ENCODE measurements at places on chromosomes 3 and 15. TPM values are rescaled to one million over a fixed set of nuclear protein-coding genes. Genes with fewer than 3 reads are reported as not detected.

The XCR1 gene
- not detected for total RNA-seq

The ECE2 gene
- not detected for total RNA-seq

The CSPG5 gene
- 3.1 TPM for total RNA-seq

The EPHB3 gene
- total RNA-seq, result 32.7 TPM

The ARNT2 gene
- 7.5 TPM for total RNA-seq

The TMEM45A gene
- 8.1 TPM for total RNA-seq

- no peak overlapping the region for H3K27ac ChIP-seq
- no peaks in the 10 kb centered on the region for H3K4me1 ChIP-seq
- H3K36me3 ChIP-seq, result no peaks in the 10 kb centered on the region
- peak; percentile 82 for DNase-seq
- H3K4me3 ChIP-seq, result no peak overlapping the region
These were observed 27.5 kb upstream of the CFAP161 start for GRCh38 chr15:81106560-81106959.

DNA sequence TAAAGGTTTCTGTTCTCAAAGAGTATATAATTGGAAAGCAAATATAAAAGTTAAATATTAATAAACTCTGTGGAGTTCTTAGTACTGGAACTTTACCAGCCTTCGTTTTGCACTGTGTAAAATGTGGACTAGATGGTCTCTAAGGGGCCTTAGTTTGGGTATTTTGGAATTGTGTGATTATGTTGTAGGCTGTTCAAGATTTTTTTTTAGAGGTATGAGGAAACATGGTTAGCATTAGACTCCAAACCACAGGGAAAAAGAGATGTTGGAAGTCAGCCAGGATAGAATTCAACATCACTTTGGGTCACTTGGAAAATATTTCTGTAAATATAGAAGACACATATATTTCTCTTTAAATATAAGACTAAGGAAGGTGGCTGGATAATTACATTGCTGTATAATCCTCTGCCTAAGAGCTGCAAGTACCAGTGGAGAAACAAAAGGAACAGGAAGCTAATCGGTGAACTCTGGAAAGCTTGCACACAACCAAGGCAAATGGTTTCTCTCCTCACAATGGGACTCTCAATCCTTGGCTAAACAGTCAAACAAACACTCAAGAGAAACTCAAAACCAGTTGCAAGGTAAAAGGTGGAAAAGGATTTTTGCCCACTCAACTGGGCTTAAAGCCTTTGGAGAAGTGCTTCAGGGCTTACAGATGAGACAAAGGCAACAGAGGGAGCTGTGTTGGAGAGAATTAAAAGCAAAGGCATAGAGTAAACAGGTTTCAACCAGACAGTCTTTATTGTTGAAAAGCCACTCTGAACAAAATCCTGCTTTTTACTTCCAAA is 141.7 kb downstream of the NR1D2 start:
- no peaks in the 10 kb centered on the region for H3K27me3 ChIP-seq
- no peak for DNase-seq
- no peak overlapping the region for H3K4me3 ChIP-seq
- H3K27ac ChIP-seq, result peak overlapping the region; percentile 24

DNA sequence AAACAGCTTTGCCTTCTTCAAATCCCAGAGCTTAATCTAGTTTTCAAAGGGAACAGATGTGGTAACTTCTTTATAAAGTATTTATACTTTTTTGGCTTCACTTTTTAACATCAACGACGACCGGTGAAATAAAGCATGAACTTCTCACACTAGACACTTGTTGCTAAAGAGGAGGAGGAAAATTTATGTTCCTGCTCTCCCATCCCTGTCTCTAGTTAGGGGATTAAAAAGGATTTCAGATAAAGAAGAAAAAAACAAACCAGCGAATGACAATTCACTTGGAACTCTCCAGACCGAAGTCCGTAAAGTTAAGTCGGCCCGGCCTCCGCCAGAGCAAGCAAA is 672 bp downstream of the NEDD4 start:
- H3K4me1 ChIP-seq, result peaks cover 8% of the 10 kb centered on the region
- DNase-seq, result no peak
- H3K36me3 ChIP-seq, result no peaks in the 10 kb centered on the region
- peak overlapping the region; percentile 85 for H3K4me3 ChIP-seq
- H3K27me3 ChIP-seq, result peaks cover 22% of the 10 kb centered on the region
- no peak overlapping the region for H3K27ac ChIP-seq

GRCh38 chr3:8575364-8576104 is 69.1 kb downstream of the SSUH2 start:
- no peaks in the 10 kb centered on the region for H3K4me1 ChIP-seq
- H3K27me3 ChIP-seq, result no peaks in the 10 kb centered on the region
- peaks cover 55% of the 10 kb centered on the region for H3K36me3 ChIP-seq

DNA sequence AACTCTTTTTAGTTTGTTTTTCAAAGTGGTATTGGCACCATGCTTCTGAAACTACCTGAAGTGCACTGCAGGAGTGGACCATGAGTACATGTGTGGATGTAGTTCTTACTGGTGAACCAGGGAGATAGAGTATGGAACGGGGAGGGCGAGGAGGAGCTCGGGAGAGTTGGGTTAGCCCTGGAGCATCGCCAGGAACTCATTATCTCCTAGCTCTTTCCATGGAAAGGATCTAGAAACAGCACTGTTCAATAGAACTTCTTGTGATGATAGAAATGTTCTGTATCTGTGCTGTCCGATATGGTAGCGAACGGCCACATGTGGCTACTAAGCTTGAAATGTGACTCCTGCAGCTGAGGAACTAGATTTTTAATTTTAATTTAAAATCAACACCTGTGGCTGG is 47.3 kb downstream of the VGLL4 start:
- H3K27me3 ChIP-seq, result no peaks in the 10 kb centered on the region
- peaks cover 30% of the 10 kb centered on the region for H3K4me1 ChIP-seq
- no peak overlapping the region for H3K27ac ChIP-seq
- H3K36me3 ChIP-seq, result peaks cover 27% of the 10 kb centered on the region

GRCh38 chr3:21142949-21143348 is 608.1 kb downstream of the ZNF385D start:
- H3K27ac ChIP-seq, result no peak overlapping the region
- H3K36me3 ChIP-seq, result peaks cover 4% of the 10 kb centered on the region
- no peak for DNase-seq
- no peak overlapping the region for H3K4me3 ChIP-seq
